Right ventricle myocardium inferior (tissue), 1 donor: ENCODE measurements at places on chromosomes 12 and 14. TPM values are rescaled to one million over a fixed set of nuclear protein-coding genes. Genes with fewer than 3 reads are reported as not detected.
A peak's percentile ranks its signal among the peaks of the same experiment; 100 is the strongest.

- no peak for DNase-seq
Measured at GRCh38 chr12:112175361-112176155, 50.2 kb downstream of the TRAFD1 start.

DNA sequence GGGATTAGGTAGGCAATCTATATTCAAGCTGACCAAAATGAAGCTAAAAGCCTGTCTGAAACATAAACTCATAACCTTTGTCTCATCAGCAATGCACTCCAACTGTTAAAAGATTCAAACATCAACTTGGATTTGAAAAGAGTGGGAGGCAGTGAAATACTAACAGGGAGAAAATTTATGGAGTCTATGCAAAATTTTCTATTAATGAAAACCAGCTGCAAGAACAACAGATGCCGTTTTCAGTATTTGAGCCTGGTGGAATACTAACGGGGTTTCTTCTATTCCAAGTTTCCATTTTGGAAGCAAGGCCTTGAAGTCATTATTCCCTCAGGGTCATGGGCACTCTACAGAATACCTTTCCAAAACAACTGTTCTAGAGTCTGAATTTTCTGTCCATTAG lies 88.3 kb downstream of the LRP6 start:
- no peak for DNase-seq

SBNO1 gene
- total RNA-seq = 25.8 TPM

BEST3 gene
- total RNA-seq = 0.30 TPM

- no peak for DNase-seq
Measured at GRCh38 chr12:21065845-21066244, 65.1 kb upstream of the SLCO1B1 start.

DNA sequence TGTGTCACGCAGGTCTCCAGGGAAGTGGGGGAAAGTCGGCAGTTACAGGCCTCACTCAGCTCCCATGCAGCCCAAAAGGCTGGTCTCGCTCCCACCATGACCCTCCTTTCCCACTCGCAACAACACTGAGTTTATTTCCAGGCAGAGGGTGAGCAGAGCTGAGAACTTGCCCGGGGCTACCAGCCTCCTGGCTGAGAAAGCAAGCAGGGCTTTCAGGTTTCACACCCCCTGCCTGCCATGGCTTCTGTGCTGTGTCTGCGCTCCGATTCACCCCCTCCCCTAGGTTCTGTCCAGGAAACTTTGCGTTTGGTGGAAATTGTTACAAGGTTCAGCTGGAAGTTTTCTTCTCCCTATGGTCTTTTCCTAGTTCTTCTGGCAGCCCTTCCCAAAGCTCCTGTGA lies 17.1 kb downstream of the OR10G2 start:
- DNase-seq = no peak

DNA sequence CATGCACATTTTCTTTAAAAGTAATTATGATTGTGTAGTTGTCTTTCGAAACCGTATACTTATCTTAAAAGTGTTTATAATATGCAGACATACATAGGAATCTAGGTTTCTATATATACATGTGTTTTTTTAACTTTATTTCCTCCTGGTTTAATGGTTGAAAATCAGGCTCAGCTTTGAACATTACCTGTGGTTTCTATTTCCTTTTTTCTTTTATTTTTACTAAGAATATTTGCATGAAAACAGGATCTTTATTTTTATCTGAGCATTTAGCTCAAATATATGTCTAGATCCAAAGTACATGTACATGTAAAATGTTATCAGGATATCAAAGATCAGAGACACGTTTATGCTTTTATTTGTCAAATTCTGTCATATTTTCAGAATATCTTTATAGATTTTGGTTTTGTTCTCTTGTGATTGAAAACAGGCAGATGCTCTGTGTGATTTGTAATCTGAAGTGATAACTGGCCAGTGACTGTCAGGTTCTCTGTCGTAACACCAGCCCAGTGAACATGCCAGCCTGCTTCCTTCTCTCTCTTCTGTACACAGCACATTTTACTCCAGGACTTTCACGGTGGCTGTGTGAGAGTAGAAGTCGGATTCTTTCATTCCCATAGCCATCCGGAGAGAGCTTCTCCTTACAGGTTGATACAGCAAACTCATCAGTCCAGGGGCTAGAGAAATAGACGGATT lies 13.7 kb downstream of the TCTN1 start:
- no peak for DNase-seq

- DNase-seq = no peak
Measured at GRCh38 chr12:72388322-72388721, 116.2 kb downstream of the TRHDE start.

CERS5 gene
- 9.6 TPM for total RNA-seq

DNA sequence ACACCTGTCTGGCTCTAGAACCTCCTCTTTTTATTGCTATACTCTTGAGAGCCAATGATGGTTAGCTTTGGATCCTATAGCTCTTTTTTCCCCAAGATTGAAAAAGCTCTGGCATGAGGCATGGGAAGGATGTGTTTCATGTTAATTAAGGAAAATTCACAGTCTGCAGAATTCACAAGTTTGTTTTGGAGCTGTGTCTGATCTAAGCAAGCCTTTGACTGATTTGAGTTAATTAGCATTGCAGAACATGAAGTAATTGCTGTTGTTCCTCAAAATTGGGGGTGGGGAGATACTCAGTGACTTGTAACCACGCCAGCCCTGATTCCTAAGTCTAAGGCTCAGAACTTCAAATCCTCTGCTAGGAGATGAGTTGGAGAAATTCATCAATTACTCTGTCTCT lies 205.0 kb downstream of the SUDS3 start:
- DNase-seq = no peak

TTC9 gene
- total RNA-seq = 0.70 TPM

GSG1 gene
- total RNA-seq = not detected

GRCh38 chr12:125455556-125455955 lies 390.3 kb downstream of the AACS start:
- no peak for DNase-seq

DNA sequence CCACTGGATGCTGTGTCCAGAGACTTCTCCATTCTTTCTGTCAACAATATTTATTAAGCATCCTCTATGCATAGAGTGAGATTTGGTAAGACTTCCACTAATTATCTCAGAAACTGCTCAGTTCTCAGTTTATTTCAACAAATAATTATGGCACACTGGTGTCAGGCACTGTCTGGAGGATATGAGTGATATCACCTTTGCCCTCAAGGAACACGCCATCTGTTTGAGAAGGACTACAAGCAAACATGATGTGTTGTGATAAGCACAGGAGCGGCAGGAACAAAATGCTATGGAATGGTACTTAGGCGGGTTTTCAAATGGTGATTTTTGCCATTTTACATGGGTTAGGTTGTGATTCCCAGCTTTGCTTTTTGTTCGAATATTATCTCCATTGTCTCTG lies 229.2 kb downstream of the DPF3 start:
- no peak for DNase-seq

ACOT6 gene
- total RNA-seq = not detected

DNA sequence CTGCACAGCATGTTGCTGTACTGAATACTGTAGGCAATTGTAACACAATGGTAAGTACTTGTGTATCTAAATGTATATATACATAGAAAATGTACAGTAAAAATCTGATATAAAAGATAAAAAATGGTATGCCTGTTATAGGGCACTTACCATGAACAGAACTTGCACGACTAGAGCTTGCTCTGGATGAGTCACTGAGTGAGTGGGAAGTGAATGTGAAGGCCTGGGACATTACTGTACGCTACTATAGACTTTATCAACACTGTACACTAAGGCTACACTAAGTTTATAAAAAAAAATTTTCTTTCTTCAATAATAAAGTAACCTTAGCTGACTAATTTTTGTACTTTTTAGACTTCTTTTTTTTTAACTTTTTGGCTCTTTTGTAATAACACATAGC lies 24.2 kb upstream of the NEDD1 start:
- DNase-seq = no peak

GOLGA5 gene
- 18.9 TPM for total RNA-seq

C1QL4 gene
- not detected for total RNA-seq

GRCh38 chr12:19988948-19989347 lies 379.4 kb upstream of the PDE3A start:
- DNase-seq = no peak

GRCh38 chr12:68121143-68121542 lies 38.4 kb downstream of the IFNG start:
- no peak for DNase-seq

DNA sequence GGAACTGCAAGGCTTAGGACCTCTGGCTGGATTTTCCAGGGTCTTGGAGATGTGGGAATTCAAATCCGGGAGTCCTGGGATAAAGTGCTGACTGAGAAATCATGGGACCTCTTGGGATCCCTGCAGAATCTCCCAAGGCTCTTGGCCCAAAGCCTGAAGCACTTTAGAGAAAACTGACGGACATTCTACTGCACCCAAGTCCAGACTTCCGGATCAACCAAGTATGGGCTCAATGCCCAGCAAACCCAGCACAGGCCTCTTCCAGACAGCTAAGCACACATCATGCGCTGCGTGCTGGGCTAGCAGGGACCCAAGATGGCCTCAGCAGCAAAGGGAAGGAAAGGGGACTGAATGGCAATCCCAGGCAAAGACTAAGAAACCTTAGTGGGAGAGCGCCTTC lies 85.0 kb downstream of the ACTN1 start:
- no peak for DNase-seq

GRCh38 chr12:56081393-56082347 lies 1.7 kb downstream of the ERBB3 start:
- no peak for DNase-seq

- no peak for DNase-seq
Measured at GRCh38 chr12:2343681-2344080, 290.9 kb downstream of the CACNA1C start.

DNA sequence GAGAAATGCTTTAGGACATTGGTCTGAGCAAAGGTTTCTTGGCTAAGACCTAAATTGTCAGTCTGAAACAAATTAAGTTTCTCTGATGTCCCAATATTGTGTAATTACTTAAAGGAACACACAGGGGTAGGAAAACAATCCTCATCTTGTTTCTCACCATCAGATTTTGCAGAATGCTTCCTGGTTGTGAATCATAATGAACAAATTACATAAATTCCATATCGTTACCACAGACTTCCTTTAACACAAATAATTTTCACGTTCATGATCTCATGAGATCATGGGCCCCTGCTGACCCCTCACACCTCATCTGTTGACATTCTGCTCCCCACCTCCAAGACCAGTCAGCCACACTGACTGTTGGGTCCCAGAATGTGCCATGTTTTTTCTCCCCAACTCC lies 194.1 kb downstream of the MON2 start:
- DNase-seq = no peak

DNA sequence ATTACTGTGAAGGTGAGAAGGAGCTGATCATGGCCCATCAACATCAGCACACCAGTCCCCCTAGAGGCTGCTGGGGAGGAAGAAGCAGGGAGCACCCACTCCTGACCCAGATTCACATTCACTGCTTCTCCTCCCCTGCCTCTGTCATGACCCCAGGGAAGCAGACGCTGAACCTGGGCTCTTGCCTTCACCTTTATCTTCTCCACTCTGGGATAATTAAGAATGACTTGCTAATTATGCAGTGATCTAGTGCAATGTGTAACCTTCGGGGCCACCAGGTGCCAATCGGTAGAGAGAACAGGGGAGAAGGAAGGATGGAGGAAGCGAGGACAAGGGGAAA lies 44.4 kb upstream of the IQSEC3 start:
- peak; percentile 21 for DNase-seq

DENND5B gene
- total RNA-seq = 37.1 TPM

IGFBP6 gene
- total RNA-seq = 54.3 TPM
